Foreskin keratinocyte (primary cell): ENCODE measurements at places on chromosomes 4 and X.

DNA sequence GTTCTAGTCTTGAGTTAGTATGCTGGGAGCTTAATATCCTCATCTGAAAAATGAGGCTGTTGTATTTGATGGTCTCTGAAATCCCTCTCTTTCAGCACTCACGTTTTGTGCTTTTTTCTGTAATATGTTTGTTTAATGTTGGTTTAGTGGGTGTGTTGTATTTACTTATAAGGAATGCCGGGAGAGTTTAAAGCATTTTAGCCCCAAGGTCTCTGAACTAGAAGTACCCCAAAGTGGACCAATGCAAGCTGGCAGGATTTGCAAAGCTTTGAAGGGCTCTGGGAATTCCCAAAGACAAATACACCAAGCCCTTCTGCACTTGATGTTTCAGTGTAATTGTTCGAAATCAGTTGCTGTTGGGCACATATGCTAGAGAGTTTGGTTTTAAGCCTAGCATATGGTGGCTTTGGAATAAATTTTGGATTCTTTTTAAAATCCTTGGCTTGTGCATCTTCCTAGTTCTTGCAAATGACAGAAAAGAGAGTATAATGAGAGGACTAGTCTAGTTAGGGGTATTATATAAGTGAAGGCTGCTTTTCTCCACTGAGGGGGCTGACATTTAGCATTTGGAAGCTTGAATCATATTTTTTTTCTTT lies 371.4 kb upstream of the BOD1L1 start:
- DNase-seq: no peak

DNA sequence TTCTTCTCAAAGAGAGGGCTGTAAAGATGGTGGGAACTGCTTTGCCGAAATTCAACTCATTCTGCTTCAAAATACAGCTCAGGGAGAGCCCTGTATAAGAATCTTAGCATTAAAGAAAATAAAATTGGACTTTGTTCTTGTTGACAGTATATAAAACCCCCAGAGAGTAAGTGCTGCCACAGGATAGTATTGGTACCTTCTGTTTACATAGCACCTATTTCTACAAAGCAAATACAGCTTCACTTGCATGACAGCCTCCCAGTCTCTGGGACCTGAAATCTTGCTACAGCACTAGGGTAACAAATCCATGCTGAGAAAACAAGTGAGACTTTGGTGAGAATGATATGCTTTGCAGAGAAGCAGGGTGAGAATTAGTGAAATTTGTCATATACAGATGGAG lies 428.6 kb downstream of the ADGRL3 start:
- no peak for DNase-seq

GRCh38 chr4:186606591-186606992 lies 51.2 kb upstream of the MTNR1A start:
- DNase-seq: peak; percentile 59

- peak; percentile 49 for DNase-seq
These were observed 6.2 kb upstream of the ARHGAP10 start for GRCh38 chr4:147725673-147726072.

GRCh38 chr4:85769009-85769408 lies 294.1 kb downstream of the ARHGAP24 start:
- no peak for DNase-seq

DNA sequence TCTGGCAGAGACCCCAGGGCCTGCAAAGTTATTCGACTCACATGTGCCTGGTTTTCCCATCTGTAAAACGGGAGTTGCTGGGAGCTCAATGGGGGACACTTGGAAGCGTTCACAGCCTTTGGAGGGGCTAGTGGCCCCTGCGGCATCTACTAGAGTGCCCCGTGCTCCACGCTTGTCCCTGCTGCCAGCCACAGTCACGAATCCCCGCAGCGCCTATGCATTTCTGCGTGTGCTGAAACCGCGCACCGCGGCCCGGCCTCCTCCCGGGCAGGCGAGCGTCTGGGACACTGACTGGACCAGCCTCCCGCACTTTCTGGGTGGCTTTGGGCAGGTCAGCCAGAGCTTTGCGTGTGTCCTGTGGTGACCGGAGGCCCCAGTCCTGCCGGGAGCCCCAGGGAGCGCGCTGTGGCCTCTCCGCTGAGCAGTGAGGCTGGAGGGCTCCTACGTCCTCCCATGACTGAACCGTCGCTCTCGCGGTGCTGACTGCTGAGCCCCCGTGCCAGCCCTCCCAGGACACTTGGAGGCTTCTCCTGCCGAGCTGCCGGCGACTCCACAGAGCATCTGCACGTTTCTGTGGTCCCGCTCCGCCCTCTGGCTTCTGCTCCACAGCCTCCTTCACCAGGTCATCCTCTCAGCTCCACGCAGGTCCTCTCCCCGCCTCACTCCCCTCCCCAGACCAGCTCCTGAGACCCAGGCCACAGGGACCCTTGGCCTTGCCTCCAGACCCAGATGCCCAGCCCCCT lies 36.3 kb downstream of the PIGG start:
- no peak for DNase-seq

- peak; percentile 6 for DNase-seq
These were observed 11.9 kb downstream of the ENPEP start for GRCh38 chr4:110487873-110488272.

DNA sequence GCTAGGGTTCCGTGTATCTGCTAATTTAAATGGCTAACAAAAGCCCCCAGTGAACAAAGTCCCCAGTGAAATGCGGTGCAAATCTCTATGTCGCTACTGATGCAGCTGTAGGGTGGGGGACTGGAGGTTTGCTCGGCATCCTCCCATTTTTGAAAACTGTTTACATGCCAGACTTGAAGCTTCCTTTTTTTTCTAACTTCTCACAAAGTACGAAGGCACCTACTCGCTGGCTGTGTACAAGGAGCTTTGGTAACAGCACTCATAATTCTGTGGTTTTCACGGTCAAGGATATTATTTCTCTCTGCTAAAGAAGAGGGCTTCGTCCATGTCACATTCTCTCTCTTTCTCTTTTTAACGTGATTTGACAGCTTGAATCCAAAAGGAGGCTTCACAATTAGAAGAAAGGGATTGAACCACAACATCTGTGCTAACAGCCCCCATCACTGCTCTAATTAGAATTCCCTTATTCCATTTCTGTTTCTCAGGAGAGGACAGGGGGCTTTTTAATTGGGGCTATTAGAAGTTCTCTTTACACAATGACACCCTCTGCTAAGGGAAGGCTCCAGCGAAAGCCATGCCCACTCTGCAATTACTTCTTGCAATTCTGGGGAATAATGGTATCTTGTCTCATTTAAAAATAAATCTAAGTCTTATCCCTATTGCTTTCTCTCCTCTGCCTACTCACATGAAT lies 46.7 kb downstream of the TMEM156 start:
- no peak for DNase-seq

DNA sequence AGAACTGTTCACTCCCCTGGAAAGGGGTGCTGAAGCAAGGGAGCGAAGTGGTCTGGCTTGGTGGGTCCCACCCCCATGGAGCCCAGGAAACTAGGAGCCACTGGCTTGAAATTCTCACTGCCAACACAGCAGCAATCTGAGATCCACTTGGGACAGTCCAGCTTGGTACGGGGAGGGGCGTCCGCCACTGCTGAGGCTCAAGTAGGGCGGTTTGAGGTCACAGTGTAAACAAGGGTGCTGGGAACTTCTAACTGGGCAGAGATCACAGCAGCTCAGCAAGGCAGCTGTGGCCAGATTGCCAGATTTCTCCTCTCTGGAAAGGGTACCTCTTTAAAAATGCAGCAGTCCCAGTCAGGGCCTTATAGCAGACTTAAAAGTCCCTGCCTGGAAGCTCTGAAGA lies 53.9 kb upstream of the GALNTL6 start:
- no peak for DNase-seq

- no peak for DNase-seq
These were observed 165.9 kb upstream of the HHIP start for GRCh38 chr4:144480068-144480467.

GRCh38 chr4:26021417-26022345 lies 107.7 kb downstream of the SMIM20 start:
- DNase-seq: no peak

GRCh38 chr4:138673053-138673452 lies 342.5 kb upstream of the NOCT start:
- DNase-seq: no peak

- no peak for DNase-seq
These were observed 9.6 kb downstream of the ZAR1 start for GRCh38 chr4:48499551-48500066.

DNA sequence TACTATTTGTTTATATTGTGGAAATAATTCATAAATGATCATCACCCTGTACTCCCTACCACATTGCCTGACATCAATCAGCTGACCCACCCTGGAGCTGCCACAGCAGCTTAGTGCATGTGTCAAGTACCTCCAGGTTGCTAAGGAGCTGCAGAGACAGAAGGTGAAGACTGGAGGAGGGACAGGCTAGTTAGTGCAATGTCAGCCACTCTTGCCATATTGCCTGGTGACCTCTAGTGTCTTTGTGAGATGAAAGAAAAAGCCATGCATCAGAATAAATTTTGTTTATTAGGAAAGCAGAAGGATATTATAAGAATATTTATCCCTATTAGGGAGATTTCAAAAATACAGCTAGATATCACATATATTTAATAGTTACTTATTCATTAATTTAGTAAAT lies 243.9 kb upstream of the FAT4 start:
- no peak for DNase-seq

DNA sequence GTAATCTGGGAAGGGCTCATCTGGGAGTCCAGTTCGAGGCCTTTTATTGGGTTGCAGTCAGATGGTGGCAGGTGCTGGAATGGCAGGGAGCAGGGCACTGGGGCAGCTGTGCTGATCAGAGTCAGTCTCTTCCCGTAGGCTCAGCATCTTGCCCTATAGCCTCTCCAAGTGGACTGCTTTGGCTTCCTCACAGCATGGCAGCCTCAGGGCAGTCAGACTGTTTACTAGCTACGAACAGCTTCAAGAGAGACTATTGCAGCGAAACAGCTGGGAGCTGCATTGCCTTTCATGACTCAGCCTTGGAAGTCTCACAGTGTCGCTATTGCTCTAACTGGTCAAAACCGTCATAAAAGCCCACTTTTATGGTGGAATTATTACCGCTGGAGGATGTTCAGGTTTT lies 26.8 kb upstream of the DUSP21 start:
- no peak for DNase-seq

DNA sequence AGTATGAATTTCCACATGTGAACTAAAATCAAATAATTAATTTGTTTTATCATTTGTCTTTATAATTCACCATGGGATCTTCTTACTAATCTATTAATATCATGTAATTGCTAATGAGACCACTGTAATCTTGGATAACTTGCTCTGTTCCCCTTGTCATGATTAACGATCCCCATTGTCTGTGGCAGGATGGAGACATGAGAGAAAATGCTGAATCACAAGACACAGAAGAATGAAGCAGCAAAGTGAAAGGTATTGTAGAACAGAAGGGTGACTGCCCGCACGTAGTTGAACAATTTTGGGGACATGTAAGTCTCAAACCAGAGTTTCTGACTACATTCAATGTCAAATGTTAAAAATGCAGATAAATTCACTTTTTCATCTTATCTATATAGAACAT lies 135.2 kb downstream of the EPHA5 start:
- no peak for DNase-seq

DNA sequence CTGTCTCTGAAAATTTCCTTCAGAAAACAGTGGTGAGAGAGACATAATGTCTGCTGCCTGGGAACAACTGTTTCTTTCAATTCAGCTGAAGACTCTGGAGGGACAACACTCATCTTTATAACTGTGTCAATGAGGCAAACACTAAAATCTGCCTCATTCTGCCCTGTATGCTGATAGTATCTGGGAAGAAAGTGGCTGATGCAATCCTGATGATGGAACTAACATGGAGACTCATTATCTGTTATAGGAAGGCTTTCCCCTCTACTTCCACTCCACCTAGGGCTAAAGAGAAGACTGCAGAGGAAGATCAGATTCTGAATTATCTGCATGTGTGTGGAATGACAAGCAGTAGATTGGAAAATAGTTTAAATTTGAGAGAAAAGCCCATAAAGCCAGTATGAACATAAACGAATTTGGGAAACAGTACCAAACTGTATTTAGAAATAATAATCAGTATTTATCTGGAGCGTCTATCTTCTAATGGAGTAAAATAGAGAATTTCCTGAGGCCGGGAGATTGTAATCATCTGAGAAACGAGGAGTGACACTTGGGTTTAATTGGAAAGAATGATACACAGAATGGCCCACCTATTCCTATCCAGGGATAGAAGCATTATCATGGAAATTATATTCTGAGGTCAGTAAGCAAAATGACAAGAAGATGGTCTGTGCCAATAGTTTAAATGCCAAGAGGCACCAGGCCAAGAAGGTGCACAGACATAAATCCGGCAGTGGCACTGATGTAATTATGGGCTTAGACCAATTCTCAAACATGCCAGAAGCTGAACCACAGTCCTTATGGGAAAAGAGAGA lies 85.4 kb downstream of the SHISA3 start:
- DNase-seq: no peak

DNA sequence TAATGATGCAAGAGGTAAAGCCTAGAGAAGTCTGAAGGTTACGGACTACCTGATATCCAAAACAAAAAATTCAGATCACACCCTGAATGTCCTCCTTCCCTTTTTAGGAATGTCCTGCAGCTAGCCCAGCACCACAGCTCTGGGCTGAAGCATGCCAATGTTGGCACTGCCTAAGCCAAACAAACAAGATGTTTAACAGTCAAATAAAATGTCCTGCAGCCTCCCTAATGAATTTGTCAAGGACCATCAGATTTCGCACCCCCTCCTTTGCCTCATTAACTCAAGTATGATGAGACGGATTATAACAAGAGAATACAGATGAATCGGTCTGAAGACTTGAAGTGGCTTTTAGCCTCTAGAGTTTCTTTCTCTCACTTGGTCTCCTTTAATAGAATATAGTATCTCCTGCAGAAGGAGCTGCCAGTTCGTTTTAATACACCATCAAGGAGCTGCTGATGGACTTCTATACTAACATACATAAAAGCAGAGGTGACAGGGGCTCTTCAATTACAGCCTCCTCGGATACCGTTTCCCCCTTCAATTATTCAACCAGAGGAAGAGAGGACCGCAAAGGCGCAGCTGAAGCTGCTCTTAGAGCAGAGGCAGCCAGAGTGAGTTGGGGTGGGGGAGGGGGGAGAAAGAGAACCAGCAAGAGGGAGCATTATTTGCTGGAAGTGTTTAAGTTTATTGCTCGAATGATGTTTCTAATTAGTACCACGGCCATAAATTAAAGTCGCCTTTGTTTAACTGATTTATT lies 3.0 kb upstream of the MAB21L2 start:
- no peak for DNase-seq

DNA sequence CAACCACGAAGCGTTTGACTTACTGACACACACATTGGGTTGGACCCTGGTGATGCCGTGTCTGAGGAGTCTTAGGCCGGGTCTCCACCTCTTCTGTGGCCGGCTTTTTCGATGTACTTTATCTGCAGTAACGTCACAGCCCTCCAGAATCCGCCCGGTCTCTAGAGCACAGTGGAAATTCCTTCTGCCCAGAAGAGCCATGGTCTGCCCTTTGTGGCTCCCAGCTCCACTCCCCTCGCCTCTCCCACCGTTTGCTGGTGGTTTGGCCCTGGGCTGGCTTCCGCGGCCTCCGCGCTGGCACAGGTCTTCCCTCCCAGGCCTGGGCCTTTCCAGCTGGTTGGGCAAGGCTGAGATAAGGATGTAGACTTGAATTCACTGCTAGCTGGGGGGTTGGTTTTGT lies 4.3 kb downstream of the MAEA start:
- no peak for DNase-seq

GRCh38 chrX:149799095-149799714 lies 17.5 kb downstream of the MAGEA9 start:
- DNase-seq: no peak

GRCh38 chrX:39476604-39477021 lies 621.1 kb downstream of the BCOR start:
- no peak for DNase-seq

GRCh38 chrX:101229170-101229569 lies 9.6 kb downstream of the DRP2 start:
- peak; percentile 30 for DNase-seq
